Stimulated activated CD8-positive, alpha-beta memory T cell treated with anti-CD3 and anti-CD28 coated beads, Interleukin-4, amount 100 ng/mL, for 1 hour (primary cell): ENCODE measurements at places on chromosomes 12 and 14.

DNA sequence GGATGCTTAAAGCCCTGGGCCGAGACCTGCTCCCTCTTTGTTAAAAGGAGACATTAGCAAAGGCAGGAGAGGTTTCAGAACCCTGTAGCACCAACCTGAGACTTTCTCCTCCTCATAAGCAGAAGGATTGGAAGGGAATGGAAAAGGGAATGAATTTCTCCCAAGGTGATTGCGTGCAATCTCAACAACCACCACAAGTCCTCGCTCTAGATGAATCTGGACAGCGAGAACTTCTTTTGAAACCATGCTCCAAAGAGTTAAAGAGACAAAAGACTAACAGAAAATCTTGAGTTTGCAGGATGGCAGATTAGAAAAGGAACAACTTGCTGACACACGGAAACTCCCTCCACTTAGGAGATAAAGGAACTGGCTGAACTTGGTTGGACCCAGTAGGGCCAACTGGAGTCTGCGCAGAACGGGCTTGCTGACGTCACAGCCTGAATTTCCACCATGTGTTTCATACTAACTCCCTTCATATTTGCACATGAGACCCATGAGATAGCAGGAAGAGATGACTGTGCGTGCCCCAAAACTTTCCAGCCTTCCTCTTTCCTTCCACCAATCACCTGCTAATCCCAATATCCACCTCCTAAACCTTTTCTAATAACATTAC lies 137.0 kb downstream of the PTPN11 start:
- no peak for DNase-seq

DNA sequence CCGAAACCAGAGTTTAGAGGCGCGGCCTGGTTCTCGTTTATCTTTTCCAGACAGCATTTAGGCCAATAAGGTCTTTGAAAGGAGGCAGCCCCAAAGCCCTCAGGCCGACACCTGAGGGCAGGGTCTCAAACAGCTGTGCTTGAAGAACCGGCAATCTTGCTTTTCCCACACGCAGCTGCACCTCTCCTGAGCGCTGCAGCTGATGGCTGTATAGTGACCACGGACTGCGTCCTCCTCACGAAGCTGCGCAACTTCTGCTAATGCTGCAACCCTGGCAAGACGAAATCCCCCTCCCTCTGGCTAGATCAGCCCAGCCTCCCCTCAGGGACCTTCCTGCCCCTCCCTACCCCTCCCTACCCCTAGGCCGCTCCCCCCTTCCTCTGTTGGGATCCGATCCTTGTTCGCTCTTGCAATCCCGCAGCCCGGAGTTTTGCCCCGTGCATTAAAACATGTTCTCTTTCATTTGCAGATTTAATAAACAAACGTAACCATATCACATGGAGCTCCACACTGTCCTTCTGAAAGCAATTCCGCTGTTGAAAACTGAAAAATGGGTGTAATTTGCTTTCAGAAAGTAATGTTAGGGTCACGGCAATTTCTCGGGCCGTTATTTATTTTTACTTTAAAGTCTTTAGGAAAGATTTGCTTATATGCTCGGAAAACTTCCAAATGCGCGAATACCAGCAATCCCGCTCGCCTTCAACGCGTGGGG lies 4.8 kb upstream of the PAX9 start:
- no peak for DNase-seq

- no peak for DNase-seq
Measured at GRCh38 chr14:94659256-94659655, 47.1 kb downstream of the SERPINA3 start.

DNA sequence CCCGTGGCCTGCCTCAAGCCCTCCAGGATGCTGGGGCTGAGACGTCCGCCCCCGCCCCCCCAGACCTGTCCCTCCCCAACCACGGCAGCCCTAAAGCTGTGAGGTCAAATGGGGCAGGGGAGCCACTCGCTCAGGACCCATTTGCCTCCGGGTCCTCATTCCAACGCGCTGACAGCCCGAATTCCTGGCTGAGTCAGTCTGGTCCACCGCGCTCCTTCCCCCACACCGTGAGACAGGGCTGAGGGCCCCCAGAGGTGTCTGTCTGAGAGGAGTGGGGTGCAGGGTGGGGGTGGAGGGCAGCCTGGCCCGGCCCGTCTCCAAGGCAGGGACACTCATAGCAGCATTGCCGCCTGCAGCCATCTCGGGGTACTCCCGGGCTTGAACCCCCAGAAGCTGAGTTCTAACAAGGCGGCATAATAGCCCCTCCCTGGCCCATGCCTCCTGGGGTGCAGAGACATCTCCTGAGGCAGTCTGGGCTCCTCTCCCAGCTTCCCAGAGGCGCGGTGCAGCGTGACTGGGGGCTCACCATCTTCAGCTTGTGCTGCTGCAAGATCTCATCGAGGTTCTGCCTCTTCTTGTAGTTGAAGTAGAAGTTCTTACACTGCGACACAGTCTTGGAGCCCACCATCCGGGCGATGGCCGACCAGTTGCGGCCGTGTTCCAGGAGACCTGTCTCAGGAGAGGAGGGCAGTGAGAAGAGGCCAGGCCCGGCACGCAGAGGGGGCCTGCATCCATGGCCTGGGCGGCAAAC lies 90.5 kb downstream of the RFLNA start:
- no peak for DNase-seq

DNA sequence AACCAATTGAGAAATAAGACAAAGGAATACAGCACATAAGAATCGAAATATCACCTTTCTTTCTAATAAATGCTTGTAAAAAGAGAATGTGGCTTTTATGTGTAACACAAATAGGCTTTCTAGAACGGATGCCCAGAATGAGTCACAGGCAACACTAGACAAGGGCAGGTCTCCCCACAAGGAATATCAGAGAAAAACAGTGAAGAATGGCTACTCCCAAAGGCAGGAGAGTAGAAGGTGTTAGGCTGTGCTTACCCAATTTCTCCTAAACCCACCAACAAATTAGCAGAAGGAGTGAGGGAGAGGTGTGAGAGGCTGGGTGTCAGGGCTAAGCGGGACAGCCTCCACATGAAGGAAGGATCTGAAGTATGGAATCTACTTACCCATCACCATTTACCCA lies 55.2 kb downstream of the GALNT4 start:
- DNase-seq, result no peak
